Aorta (tissue), 5 donors: ENCODE measurements at places on chromosomes 3 and 15. TPM values are rescaled to one million over a fixed set of nuclear protein-coding genes. Genes with fewer than 3 reads are reported as not detected.
A peak's percentile ranks its signal among the peaks of the same experiment; 100 is the strongest.

GRCh38 chr3:25448750-25449692 is 21.0 kb downstream of the RARB start:
- H3K36me3 ChIP-seq, result no peaks in the 10 kb centered on the region
- H3K27ac ChIP-seq, result no peak overlapping the region
- H3K4me1 ChIP-seq, result no peaks in the 10 kb centered on the region
- peak; percentile 95 for DNase-seq
- no peaks in the 10 kb centered on the region for H3K27me3 ChIP-seq

- no peaks in the 10 kb centered on the region for H3K4me1 ChIP-seq
- H3K27ac ChIP-seq, result no peak overlapping the region
- no peaks in the 10 kb centered on the region for H3K36me3 ChIP-seq
- H3K4me3 ChIP-seq, result no peak overlapping the region
- H3K27me3 ChIP-seq, result no peaks in the 10 kb centered on the region
- peak; percentile 33 for DNase-seq
Measured at GRCh38 chr3:50318163-50318562, 4.4 kb downstream of the HYAL2 start.

- no peak for DNase-seq
- no peak overlapping the region for H3K27ac ChIP-seq
- no peaks in the 10 kb centered on the region for H3K27me3 ChIP-seq
- no peaks in the 10 kb centered on the region for H3K36me3 ChIP-seq
- no peak overlapping the region for H3K4me3 ChIP-seq
Measured at GRCh38 chr3:127390365-127391025, 102.6 kb upstream of the PRR20G start.

- H3K27ac ChIP-seq, result no peak overlapping the region
- H3K36me3 ChIP-seq, result no peaks in the 10 kb centered on the region
- H3K27me3 ChIP-seq, result no peaks in the 10 kb centered on the region
- peak; percentile 36 for DNase-seq
Measured at GRCh38 chr15:40301467-40302179, 6.1 kb downstream of the PLCB2 start.

DNA sequence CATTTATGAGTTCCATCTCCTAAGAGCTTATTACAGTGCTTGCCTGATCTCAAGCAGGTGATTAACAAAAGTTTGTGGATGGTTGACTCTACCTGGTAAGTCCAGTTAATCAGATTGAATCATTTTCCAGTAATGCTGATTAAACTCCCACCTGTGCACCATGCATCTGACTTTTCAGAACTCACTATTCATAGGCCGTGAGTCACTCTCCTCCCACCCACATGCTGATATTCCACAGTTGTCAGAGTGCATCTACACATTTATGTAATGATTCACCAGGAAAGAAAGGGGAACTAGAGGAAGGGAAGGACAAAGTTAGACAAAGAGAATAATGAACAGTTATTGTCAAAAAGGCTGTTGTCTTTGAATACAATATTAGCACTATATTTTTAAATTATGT is 106.2 kb upstream of the UBE3A start:
- H3K4me3 ChIP-seq, result no peak overlapping the region
- H3K36me3 ChIP-seq, result no peaks in the 10 kb centered on the region

- H3K4me1 ChIP-seq, result no peaks in the 10 kb centered on the region
- H3K4me3 ChIP-seq, result no peak overlapping the region
- no peak for DNase-seq
- no peaks in the 10 kb centered on the region for H3K36me3 ChIP-seq
Measured at GRCh38 chr3:20543535-20544226, 357.7 kb upstream of the SGO1 start.

DNA sequence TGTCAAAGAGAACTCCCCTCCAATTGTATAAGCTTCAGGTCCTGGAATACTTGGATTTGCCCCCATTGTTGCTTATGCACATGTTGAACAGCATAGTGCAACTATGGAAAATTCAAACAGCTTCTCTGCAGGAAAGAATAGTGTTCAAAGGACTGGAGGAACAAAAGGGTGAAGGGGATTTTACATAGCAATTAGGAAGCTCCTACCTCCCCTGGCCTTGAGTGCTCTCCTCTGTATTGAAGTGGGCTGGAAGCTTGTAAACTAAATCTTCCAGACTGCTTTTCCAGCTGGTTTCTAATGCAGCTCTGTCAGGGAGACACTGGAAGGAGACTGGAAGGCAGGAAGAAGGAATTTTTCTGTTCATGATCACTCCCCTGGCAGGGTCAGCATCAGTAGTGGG is 7.2 kb upstream of the ELP6 start:
- DNase-seq, result no peak
- H3K4me3 ChIP-seq, result no peak overlapping the region
- H3K27me3 ChIP-seq, result no peaks in the 10 kb centered on the region
- no peak overlapping the region for H3K27ac ChIP-seq
- no peaks in the 10 kb centered on the region for H3K4me1 ChIP-seq

GRCh38 chr3:175073219-175073905 is 214.2 kb downstream of the NAALADL2 start:
- no peaks in the 10 kb centered on the region for H3K36me3 ChIP-seq
- DNase-seq, result no peak
- no peaks in the 10 kb centered on the region for H3K4me1 ChIP-seq
- H3K4me3 ChIP-seq, result no peak overlapping the region
- H3K27ac ChIP-seq, result no peak overlapping the region

DNA sequence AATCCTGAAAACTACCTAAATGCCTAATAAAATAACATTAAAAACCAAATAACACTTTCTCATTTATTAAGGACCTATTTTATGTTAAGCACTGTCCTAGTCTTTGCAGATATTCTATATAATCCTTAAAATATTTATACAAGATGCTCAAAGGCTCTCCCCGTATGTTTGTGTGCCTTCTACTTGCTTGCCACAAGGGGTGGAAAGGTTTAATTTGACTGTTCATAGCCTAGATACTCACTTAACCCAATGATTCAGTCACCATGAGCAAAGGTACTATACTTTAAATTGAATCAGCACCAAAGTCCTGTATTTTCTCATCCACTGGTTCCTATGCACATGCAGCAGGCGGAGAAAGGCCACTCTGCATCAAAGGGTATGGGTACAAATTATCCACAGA is 32.0 kb downstream of the LSAMP start:
- no peak overlapping the region for H3K27ac ChIP-seq
- no peaks in the 10 kb centered on the region for H3K27me3 ChIP-seq
- H3K4me3 ChIP-seq, result no peak overlapping the region
- H3K4me1 ChIP-seq, result no peaks in the 10 kb centered on the region
- DNase-seq, result no peak
- no peaks in the 10 kb centered on the region for H3K36me3 ChIP-seq

DNA sequence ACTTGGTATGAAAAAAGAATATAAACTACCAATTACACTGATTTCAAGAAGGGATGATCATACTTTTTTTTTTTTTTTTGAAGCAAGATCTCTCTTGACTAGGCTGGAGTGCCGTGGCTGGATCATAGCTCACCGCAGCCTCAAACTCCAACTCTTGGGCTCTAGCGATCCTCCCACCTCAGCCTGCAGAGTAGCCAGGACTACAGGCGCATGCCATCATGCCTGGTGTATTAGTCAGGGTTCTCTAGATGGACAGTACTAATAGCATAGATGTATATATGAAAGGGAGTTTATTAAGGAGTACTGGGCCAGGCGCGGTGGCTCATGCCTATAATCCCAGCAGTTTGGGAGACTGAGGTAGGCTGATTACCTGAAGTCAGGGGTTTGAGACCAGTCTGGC is 11.5 kb upstream of the SEC11A start:
- H3K27ac ChIP-seq, result no peak overlapping the region
- H3K4me1 ChIP-seq, result no peaks in the 10 kb centered on the region
- no peaks in the 10 kb centered on the region for H3K36me3 ChIP-seq
- no peaks in the 10 kb centered on the region for H3K27me3 ChIP-seq
- no peak overlapping the region for H3K4me3 ChIP-seq
- no peak for DNase-seq

- H3K27ac ChIP-seq, result peak overlapping the region; percentile 43
- no peaks in the 10 kb centered on the region for H3K27me3 ChIP-seq
- no peaks in the 10 kb centered on the region for H3K36me3 ChIP-seq
Measured at GRCh38 chr3:104763007-104763406, 603.7 kb upstream of the ALCAM start.

- no peak overlapping the region for H3K4me3 ChIP-seq
- no peaks in the 10 kb centered on the region for H3K36me3 ChIP-seq
- DNase-seq, result no peak
- H3K4me1 ChIP-seq, result no peaks in the 10 kb centered on the region
Measured at GRCh38 chr3:40717471-40717870, 192.7 kb downstream of the ZNF621 start.

- no peak overlapping the region for H3K4me3 ChIP-seq
- no peaks in the 10 kb centered on the region for H3K36me3 ChIP-seq
- H3K4me1 ChIP-seq, result no peaks in the 10 kb centered on the region
- no peak for DNase-seq
- no peaks in the 10 kb centered on the region for H3K27me3 ChIP-seq
Measured at GRCh38 chr3:136586580-136586979, 165.6 kb downstream of the STAG1 start.

DNA sequence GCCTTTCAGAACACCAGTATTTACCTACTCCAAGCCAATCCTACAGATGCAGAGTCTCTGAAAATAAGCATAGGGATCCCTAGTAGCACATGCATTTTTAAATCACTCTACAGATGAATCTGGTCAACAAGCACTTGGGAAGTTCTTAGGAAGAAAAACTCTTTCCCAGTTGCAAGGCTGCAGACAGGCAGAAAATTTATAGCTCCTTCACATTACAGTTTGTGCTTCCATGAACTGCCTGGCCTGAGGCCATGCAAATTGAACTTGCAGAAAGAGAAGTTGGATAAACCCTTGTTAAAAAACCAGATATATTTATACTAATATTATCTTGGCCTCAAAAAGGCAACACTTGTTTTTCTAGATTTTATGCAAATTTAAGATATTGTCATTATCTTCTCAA is 256.9 kb downstream of the EPHA3 start:
- H3K27ac ChIP-seq, result no peak overlapping the region
- no peak for DNase-seq
- no peak overlapping the region for H3K4me3 ChIP-seq
- H3K27me3 ChIP-seq, result no peaks in the 10 kb centered on the region
- H3K4me1 ChIP-seq, result no peaks in the 10 kb centered on the region

DNA sequence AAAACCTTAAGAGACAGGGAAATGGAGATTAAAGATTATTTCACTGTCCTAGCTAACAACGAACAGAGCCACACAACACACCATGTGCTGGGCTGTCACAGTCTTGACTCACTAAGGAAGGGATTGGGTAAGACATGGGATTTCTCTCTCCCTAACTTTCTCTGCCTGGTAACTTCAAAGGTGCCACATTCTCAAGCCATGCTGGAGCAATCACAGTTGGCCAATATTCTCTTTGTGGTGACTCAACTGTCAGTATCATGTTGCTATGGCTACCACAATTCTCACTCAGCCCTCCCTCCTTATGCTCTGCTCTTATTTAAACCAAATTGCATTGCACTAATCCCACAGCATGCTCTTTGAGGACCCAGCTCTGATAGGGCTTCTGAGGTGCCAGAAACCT is 74.0 kb downstream of the OXNAD1 start:
- no peak for DNase-seq
- H3K4me1 ChIP-seq, result peaks cover 4% of the 10 kb centered on the region
- no peaks in the 10 kb centered on the region for H3K27me3 ChIP-seq
- no peak overlapping the region for H3K27ac ChIP-seq
- H3K4me3 ChIP-seq, result no peak overlapping the region

- no peak overlapping the region for H3K27ac ChIP-seq
- DNase-seq, result no peak
- no peaks in the 10 kb centered on the region for H3K4me1 ChIP-seq
- peaks cover 1% of the 10 kb centered on the region for H3K27me3 ChIP-seq
- H3K36me3 ChIP-seq, result no peaks in the 10 kb centered on the region
Measured at GRCh38 chr3:87219611-87220010, 7.5 kb upstream of the CHMP2B start.

DNA sequence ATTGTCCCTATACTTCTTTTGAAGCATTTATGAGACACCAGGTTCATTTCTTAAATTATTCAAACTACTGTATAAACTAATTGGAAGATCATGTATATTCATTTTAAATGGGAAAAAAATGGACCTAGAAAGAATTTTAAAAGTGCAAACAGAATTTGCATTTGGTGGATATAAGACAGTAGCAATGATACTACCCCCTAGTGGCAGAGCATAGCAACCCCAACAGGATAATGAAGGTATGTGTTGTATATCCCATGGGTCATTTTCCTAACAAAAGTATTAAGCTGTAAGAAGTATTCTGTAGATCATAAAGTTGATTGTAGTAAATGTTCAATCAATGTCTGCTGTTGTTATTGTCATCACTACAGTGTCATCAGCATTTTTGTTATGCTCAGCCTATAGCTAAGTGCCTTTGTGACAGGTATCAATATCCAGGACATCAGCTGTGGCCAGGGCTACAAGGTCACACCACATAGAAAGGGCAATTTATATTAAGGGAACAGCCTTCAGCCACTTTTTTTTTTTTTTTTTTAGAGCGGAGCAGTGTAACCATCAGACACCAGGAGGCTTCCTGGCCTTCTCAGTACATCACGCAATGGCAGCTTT is 175.8 kb downstream of the FOXB1 start:
- H3K36me3 ChIP-seq, result no peaks in the 10 kb centered on the region
- no peak overlapping the region for H3K27ac ChIP-seq
- H3K4me3 ChIP-seq, result no peak overlapping the region
- no peaks in the 10 kb centered on the region for H3K4me1 ChIP-seq
- DNase-seq, result no peak
- H3K27me3 ChIP-seq, result no peaks in the 10 kb centered on the region

- no peaks in the 10 kb centered on the region for H3K36me3 ChIP-seq
Measured at GRCh38 chr3:14518432-14518802, 21.7 kb downstream of the GRIP2 start.

DNA sequence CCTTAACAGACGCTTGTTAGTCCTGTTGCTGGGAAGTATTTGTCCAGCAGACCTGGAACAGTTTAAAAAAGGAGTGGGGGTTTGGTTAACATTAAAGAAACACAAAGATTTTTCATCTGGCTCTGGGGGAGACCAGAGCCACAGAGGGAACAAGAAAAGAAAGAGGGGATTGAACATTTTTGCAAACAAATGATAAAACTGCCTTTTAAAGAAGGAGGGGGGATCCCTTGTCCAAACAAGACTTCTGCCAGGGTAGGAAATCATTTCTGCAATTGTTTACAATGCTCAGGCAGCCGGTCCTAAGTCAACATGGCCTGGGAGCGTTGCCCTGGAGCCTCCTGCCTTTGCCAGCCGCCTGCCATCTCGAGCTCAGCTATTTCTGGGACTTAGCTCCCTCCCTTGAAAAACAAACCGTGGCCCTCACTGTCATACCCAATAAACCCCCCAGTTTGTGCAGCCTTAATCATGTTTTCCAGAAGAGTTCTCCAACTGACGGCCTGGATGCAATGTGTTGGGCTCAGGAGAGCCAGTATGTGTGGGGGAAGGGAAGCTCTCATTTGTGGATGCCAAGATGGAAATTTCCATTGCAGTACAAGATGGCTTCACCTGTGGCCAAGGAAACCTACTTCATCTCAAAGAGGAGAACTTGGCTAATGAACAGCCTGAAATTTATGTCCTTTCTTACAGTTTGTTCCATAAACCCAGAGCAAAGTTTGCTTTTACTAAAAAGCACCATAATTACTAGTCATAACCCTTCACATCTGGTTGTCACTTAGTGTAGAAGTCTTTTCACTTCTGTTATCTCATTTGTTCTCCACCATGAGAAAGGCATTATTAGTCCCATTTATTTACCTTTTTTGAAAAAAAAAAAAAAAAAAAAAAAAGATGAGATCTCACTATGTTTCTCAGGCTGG is 75.9 kb upstream of the RNU6-1 start:
- DNase-seq, result peak; percentile 87
- no peaks in the 10 kb centered on the region for H3K27me3 ChIP-seq
- peak overlapping the region; percentile 85 for H3K27ac ChIP-seq
- no peaks in the 10 kb centered on the region for H3K36me3 ChIP-seq
- no peak overlapping the region for H3K4me3 ChIP-seq

The EIF2A gene
- 82.7 TPM for total RNA-seq

The TMEM212 gene
- not detected for total RNA-seq

The PPP1R14D gene
- total RNA-seq, result not detected

The VGLL3 gene
- 155 TPM for total RNA-seq

The SMAD3 gene
- 90.8 TPM for total RNA-seq

The C3orf85 gene
- not detected for total RNA-seq

The IL12A gene
- total RNA-seq, result not detected
